Activated naive CD4-positive, alpha-beta T cell (primary cell): ENCODE measurements at places on chromosomes 5 and 9.

DNA sequence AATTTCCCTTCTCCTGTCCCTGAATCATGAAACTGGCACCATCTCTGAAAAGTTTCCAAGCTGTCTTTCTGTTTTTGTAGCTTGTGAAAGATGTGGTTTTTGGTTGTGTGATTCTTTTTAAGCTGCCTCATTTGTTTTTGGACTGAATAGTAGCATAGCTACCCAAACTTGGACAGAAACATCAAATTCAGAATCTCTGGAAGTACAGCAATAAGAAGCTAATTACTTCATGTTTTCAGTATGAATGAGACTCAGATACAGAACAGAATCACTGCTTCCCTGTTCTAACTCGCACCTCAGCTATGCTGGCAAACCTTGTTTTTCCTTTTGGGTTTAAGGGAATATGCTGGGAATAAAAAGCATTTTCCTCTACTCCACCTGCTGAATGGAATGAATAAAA is 101.0 kb downstream of the FGF1 start:
- no peak for DNase-seq

DNA sequence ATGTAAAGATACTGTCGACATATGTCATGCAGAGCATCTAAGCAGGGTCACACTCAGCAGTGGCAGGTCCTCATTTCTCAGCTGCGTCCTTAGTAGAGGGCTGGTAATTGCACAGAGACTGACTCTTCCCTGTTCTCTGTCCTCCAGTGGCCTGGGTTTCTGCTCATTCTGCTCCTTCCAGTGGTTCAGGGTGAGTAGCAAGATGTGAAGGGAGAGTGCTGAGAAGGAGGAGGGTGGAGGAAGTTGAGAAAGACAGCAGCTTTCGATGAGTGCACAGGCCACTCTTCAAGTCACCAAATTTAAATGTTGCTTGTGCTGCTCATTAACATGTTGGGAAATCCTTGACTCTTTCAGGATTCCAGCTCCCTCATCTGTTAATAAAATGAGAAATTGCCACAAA is 203.9 kb downstream of the FBXL7 start:
- no peak for DNase-seq

DNA sequence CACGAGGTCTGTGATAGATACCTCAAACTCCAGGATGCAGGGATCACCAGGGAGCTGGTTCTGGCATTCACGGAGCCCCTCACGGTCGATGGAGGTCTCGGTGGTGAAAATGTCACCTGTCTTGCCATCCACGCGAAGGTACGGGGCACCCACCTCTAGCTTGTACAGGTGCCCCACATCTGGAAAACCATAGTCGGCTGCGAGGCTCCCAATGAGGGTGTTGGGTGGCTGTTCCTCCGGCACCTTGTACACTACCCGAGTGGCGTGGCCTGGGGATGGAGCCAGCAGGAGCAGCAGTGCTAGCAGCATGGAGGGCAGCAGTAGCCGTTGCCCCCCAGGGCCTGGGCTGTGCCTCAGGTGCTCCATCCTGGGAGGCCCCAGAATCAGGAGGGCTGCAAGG is 9.2 kb downstream of the PCDH1 start:
- DNase-seq: no peak

DNA sequence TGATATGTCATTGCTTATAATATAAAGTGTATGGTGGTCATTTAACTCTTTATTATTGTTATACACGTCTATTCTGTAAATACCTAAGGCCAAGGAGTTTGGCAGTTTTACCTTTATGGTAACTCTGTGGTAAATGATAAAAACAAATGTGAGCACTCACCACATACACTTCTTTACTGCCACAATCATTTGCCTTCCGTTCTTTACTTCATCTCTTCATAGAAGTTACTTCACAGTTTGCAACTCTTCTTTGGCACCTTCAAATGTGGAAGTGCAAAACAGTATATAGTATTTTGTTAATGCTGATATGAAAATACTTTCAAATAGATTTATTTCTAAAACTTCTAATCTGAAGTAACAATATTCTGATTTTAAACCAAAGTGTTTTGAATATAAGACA is 4.4 kb upstream of the MEF2C start:
- DNase-seq: no peak
